Caki2 (cell line): ENCODE measurements at places on chromosomes 1 and 21. TPM values are rescaled to one million over a fixed set of nuclear protein-coding genes. Genes with fewer than 3 reads are reported as not detected.

The FBXO2 gene
- 3.6 and 3.9 TPM in 2 replicates for total RNA-seq

DNA sequence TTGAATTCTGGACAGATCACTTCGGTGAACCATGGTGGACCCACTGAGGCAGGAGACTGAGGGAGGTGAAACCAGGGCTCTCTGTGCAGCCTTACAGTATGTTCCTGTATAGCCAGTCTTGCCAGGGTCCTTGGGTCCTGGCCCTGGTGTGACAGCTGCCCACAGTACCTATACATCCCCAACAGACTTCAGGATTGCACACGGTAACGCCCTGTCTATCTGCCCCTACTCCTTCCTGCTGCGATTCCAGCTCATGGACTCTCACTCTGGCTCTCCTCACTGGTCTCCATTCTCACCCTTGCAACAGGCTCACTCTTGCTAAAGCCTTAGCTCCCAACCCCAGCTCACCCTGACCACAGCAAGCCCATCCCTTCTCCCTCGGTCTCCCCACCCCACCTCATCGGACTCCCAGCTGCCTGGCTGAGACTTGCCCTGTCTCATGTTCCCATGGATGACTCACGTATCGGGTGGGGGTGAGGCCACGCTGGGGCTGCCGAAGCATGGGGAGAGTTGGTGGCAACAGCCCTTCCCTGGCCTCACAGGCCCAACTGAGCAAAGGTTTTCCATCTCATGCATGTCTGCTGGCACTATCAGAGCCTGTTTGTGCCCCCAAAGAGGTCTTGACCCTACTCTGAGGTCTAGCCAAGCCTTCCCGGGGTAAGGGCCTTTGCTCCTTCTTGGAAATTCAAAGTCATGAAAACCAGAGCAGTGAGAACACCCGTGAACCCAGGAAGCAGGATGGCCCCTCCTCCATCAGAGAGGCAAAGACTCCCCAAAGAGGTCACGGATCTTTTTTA, 7.1 kb downstream of the PHLDA3 start:
- DNase-seq, result peak; percentile 96

- no peak for DNase-seq
Observed at GRCh38 chr1:228018125-228018398, 11.3 kb downstream of the WNT3A start.

DNA sequence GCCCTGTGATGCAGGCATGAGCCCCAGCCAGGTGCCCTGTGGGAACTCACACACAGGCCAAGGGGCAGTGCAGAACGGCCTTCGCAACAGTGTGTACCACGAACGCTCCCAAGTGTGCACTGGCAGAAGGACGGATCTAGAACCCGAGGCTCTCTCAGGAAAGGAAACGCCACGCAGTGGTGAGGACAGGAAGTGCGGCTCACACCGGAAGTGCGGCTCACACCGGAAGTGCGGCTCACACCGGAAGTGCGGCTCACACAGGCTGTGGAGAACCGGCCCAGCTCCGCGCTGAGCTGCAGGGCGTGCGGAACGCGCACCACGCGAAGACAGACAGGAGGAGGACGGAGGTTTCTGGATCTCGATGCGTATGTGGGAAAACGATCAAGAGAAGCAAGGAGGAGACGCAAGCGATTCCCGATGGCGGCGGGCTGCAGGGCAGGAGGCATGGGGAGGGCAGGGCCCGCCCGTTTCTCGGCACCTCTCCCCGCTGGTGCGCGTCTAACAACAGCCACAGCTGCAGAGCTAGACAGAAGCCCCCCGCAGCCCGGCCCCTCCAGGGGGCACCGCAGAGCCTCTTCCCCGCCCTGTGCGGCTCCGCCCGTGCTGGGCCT, 35.9 kb upstream of the TMEM52 start:
- DNase-seq, result no peak

- DNase-seq, result no peak
Observed at GRCh38 chr1:239053279-239053678, 333.1 kb upstream of the CHRM3 start.

DNA sequence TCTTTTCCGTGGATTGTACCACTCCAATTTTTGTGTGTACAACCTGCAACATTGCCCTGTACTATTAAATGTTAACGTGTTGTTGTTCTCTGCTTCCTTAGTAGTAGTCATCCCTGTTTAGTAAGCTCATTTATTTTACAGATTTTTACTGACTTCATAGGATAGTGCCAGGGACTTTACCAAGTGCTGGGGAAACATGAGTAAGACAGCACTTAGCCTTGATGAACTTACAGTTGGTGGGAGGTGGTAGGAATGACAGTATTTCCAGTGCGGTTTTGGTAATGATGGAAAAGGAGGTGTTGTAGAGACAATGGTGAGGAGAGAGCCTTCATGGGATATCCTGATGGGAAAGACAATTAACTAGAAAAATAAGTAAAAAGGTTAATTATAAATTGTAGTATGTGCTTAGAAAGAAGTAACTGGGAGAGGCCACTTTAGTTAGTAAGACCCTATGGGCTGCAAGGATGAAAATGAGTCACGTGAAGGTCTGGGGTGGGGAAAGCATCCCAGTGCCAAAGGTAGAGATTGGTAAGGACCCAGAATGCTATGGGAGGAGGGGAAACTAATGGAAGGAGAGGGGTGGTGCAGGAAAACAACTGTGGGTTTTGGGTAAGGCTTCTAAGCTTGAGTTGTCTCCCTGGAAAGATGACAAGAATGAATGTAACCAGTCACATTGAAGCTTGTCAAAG, 1.7 kb downstream of the RLF start:
- DNase-seq, result no peak
